Activated T-cell treated with anti-CD3 and anti-CD28 coated beads, Interleukin-2, amount 50 U/mL, for 1 hour (primary cell): ENCODE measurements at places on chromosomes 3 and 15.

DNA sequence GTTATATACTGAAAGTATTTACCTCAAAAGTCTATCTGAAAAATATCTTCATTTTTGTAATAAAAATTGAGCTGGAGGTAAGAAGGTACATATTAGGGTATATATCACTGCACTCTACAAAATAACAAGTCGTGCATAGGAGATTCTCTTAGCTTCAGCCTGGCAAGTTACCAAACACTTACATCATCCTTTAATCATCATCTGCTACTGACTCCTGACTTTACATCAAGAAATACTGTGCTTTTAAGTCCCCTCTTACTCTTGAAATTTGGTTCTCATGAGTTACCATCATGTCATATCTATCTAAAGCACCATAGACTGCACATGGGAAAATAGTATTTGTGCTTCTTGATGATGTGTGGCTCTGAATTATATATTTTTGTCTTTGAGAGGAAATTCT lies 50.8 kb downstream of the LYSMD4 start:
- no peak for DNase-seq

DNA sequence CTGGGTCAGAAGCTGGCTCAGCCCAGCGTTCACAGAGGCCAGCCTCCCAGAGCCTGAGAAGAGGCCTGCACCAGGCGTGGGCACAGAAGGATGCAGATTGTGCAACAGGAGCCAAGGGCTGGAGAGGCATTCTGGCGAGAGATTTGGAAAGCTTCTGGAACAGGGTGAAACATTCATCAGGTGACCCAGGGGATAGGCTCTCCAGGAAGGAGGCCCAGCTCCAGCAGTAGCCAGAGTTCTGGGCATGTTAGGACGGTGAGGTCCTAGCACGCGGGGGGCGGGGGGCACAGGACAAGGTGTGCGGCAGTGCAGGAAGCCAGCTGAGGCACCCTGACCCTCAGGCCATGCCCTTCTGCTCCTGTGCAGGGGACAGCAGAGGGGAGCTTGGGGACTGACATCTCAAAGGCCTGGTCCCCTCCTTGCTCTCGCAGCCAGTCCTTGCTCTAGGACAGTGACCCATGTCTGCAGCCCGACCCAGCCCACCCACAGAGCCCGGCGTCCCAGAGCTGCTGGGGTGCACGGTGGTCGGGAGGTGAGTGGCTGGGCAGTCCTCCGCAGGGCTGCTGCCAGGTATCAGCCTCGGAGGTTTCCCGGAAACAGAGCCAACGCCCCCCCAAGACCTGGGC lies 111.7 kb upstream of the KLF13 start:
- no peak for DNase-seq

DNA sequence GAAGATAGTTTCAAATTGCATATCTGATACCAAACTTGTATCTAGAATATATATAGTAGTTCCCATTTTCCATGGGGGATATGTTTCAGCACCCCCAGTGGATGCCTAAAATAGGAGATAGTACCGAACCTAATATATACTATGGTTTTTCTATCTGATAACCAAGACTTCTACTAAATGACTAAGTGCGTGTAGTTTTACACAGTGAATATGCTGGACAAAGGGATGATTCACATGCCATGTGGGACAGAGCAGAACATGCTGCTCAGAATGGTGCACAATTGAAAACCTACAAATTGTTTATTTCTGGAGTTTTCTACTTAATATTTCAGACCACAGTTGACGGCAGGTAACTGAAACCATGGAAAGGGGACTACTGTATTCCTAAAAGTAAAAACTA lies 73.4 kb upstream of the TP63 start:
- no peak for DNase-seq

- no peak for DNase-seq
Observed at GRCh38 chr3:178259703-178260102, 276.5 kb upstream of the KCNMB2 start.

GRCh38 chr3:64229903-64230302 lies 4.6 kb upstream of the PRICKLE2 start:
- DNase-seq: no peak

- DNase-seq: no peak
Observed at GRCh38 chr3:128078322-128078721, 26.1 kb downstream of the SEC61A1 start.

- no peak for DNase-seq
Observed at GRCh38 chr3:33196538-33196937, 22.1 kb downstream of the SUSD5 start.

GRCh38 chr3:193620650-193621049 lies 27.6 kb downstream of the OPA1 start:
- DNase-seq: no peak

- no peak for DNase-seq
Observed at GRCh38 chr15:68508485-68509189, 70.2 kb upstream of the CORO2B start.

GRCh38 chr3:193897288-193897687 lies 238.7 kb upstream of the HES1 start:
- DNase-seq: no peak

- DNase-seq: no peak
Observed at GRCh38 chr3:8490079-8490552, 11.5 kb upstream of the LMCD1 start.

GRCh38 chr3:108406063-108406660 lies 104.2 kb downstream of the MYH15 start:
- DNase-seq: no peak

GRCh38 chr3:143410259-143410658 lies 290.7 kb downstream of the CHST2 start:
- no peak for DNase-seq

DNA sequence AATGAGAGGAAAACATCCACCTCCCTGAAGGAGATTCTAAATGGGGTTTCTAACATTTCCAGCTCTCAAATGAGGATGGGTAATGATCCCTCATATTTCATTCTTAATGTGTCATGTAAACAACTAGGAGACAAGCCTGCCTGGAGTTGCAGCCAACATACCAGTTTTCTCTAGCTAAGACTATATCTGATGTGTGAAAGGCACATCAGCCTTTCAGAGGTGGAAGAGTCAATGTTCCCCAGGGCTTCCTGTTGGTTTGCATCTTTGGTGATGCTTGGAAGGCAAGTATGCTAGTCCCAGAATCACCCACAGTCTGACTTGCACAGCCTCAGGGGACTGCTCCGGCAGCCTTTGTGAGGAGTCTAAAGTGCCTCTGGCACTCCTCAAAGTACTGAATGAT lies 921.2 kb downstream of the SQOR start:
- DNase-seq: no peak
